ENCODE measurements at places on chromosomes 16 and 17.

GRCh38 chr16:8257561-8257960, 332.8 kb downstream of the TMEM114 start:
- no peak for DNase-seq

DNA sequence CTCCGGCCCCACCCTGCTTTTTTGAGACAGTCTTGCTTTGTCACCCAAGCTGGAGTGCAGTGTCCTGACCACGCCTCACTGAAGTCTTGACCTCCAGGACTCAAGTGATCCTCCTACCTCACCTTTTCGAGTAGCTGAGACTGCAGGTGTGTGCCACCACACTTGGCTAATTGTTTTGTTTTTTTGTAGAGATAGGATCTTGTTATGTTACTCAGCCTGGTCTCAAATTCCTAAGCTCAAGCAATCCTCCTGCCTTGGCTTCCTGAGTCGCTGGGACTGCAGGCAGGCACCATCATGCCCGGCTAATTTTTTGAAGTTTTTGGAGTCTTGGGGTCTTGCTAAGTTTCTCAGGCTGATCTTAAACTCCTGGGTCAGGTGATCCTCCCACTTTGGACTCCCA, 206.7 kb downstream of the SHISA9 start:
- no peak for DNase-seq

- DNase-seq = no peak
These were observed 100.3 kb downstream of the C16orf95 start for GRCh38 chr16:87216841-87217275.

GRCh38 chr16:23521965-23522364, 11.7 kb upstream of the GGA2 start:
- DNase-seq = no peak

DNA sequence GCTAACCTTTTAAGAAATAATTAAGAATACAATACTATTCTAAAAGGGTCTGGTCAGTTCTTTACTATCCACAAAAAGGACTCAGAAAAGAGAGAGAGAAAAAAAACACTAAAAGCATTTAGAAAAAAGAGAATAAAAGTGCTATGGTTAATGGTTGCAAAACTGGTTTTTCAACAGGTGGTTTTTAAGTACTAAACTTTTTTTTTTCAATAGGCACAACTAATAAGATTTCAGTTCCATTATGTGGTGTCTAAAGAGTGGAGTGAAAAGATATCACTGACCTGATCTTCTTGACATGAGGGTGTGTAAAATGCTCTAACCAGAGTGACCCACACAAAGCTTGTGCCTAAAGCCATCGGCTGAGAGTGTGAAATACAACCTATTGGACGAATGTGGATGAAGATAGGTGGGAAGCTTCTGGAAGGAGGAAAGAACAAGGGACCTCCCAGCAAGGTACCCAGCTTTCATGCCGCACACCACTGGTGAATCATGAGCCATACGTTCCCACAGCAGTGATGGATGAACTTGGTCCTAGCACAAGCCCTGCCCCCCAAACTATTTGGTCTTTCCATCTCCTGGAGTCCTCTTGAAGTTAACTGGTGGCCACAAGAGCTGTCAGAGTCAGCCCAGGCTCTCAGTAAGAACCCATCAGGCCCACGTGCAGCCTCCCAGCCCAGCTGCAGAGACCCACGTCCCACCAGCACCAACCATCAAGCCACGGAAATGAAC, 103.0 kb downstream of the ZFHX3 start:
- no peak for DNase-seq

GRCh38 chr17:82247182-82247823, 18.5 kb downstream of the SLC16A3 start:
- no peak for DNase-seq

All from stimulated activated CD8-positive, alpha-beta memory T cell treated with anti-CD3 and anti-CD28 coated beads, Interleukin-2, amount 100 ng/mL, for 1 hour (primary cell).